Neural progenitor cell (in vitro differentiated cells): ENCODE measurements at places on chromosomes 1 and 21. TPM values are rescaled to one million over a fixed set of nuclear protein-coding genes. Genes with fewer than 3 reads are reported as not detected.

GRCh38 chr1:154746622-154747299 is 123.3 kb downstream of the KCNN3 start:
- DNase-seq: no peak
- no peak overlapping the region for H3K4me3 ChIP-seq
- H3K27me3 ChIP-seq: no peaks in the 10 kb centered on the region
- no peak overlapping the region for H3K27ac ChIP-seq
- H3K4me1 ChIP-seq: peaks cover 28% of the 10 kb centered on the region
- H3K36me3 ChIP-seq: no peaks in the 10 kb centered on the region

DNA sequence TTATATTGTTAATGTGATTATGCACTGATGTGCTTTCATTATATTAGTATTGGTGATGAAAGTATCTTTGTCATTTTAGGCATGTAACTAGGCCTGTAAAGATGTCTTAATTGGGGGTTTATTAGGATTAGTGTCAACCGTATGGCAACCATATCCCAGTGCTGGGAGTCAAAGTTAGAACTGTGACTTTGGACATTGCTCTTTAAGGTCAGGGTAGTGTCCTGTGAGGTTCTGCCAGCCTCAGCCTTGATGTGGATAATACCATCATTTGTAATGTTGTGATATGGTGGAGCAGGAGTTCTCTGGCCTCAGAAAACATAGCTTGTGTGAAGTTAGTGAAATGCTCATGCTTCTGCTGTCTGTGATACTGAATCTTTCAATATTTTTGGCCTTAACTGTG is 59.4 kb downstream of the LAMC1 start:
- peaks cover under 1% of the 10 kb centered on the region for H3K4me1 ChIP-seq
- no peak for DNase-seq
- no peaks in the 10 kb centered on the region for H3K27me3 ChIP-seq

DNA sequence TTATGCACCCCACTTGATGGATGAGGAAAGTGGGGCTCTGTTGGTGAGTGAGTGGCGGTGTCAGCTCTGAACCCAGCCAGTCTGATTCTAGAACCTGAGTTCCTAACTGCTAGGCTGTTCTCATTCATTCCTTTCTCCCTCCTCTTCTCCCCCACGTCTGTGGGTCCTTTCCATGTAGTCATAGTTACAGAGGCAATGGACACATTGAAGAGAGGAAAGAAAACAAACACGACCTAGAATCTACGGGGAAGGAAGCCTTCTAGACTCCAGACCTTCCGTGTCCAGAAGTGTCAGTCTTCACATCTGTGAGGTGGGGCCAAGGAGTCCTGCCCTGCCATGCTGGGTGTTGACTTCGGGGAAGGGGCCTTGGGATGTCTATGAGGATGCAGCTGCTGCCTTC is 115.8 kb upstream of the WNT4 start:
- no peak overlapping the region for H3K4me3 ChIP-seq
- H3K4me1 ChIP-seq: no peaks in the 10 kb centered on the region
- no peaks in the 10 kb centered on the region for H3K36me3 ChIP-seq
- H3K27ac ChIP-seq: no peak overlapping the region
- H3K27me3 ChIP-seq: peaks cover 98% of the 10 kb centered on the region
- DNase-seq: no peak

GRCh38 chr21:45973475-45974072 is 8.0 kb upstream of the COL6A1 start:
- no peaks in the 10 kb centered on the region for H3K36me3 ChIP-seq
- peaks cover 20% of the 10 kb centered on the region for H3K4me1 ChIP-seq
- DNase-seq: peak; percentile 85
- H3K4me3 ChIP-seq: peak overlapping the region; percentile 44
- no peak overlapping the region for H3K27ac ChIP-seq

- no peaks in the 10 kb centered on the region for H3K27me3 ChIP-seq
- H3K36me3 ChIP-seq: no peaks in the 10 kb centered on the region
- peak; percentile 92 for DNase-seq
- H3K4me1 ChIP-seq: peaks cover 4% of the 10 kb centered on the region
- no peak overlapping the region for H3K27ac ChIP-seq
Measured at GRCh38 chr1:156291226-156292061, 4.0 kb downstream of the GLMP start.

DNA sequence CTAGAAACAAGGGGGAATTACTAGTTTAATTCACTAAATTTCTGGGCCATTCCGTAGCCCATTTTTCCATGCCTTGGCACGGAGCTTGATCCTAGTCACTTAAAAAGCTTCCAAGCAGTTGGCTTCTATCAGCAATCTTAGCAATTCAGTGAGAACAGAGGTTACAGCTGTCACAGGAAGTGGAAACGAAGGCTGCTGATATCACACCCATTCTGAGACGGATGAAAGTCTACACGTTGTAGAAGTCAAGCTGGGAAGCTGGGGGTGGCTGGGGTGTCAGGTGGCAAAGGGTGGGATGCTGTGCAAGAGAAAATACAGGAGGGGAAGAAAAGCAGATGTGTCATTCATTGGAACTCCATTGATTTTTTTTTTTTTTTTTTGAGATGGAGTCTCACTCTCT is 11.8 kb upstream of the STMN1 start:
- H3K27me3 ChIP-seq: peaks cover 17% of the 10 kb centered on the region
- no peak overlapping the region for H3K27ac ChIP-seq
- no peak for DNase-seq
- peaks cover 6% of the 10 kb centered on the region for H3K4me1 ChIP-seq

GRCh38 chr1:147171399-147172167 is 687 bp downstream of the PRKAB2 start:
- DNase-seq: peak; percentile 41
- peaks cover 31% of the 10 kb centered on the region for H3K4me1 ChIP-seq
- no peaks in the 10 kb centered on the region for H3K27me3 ChIP-seq
- peak overlapping the region; percentile 91 for H3K4me3 ChIP-seq
- H3K36me3 ChIP-seq: no peaks in the 10 kb centered on the region
- H3K27ac ChIP-seq: peak overlapping the region; percentile 87

DNA sequence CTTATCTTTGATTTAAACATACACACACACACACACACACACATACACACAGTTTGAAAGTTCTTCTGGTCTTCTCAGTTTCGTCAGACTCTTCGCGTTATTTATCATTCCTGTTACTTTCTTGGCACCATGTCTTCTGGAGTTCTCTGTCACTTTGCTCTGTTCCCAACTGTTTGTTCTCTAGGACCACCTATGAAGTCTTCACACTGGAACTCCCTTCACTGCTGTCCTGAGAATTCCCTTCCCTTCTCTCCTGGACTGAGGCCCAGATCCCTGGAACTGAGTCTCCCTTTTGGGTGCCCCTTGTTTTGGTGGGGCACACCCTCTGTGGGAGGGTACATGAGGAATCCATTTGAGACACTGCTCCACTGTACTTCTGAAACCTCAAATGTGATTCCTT is 30.5 kb downstream of the ALG14 start:
- DNase-seq: peak; percentile 4
- no peak overlapping the region for H3K4me3 ChIP-seq
- H3K27me3 ChIP-seq: no peaks in the 10 kb centered on the region
- H3K4me1 ChIP-seq: peaks cover 7% of the 10 kb centered on the region
- H3K27ac ChIP-seq: no peak overlapping the region

- H3K27me3 ChIP-seq: no peaks in the 10 kb centered on the region
- no peaks in the 10 kb centered on the region for H3K4me1 ChIP-seq
- no peaks in the 10 kb centered on the region for H3K36me3 ChIP-seq
- no peak overlapping the region for H3K27ac ChIP-seq
Measured at GRCh38 chr1:194477908-194478307, 1291.5 kb upstream of the B3GALT2 start.

- DNase-seq: no peak
- no peak overlapping the region for H3K4me3 ChIP-seq
- H3K36me3 ChIP-seq: peaks cover 16% of the 10 kb centered on the region
- no peak overlapping the region for H3K27ac ChIP-seq
- H3K27me3 ChIP-seq: no peaks in the 10 kb centered on the region
- no peaks in the 10 kb centered on the region for H3K4me1 ChIP-seq
Measured at GRCh38 chr1:6858596-6858995, 73.3 kb downstream of the CAMTA1 start.

IL20 gene
- total RNA-seq: not detected in 2 replicates

MYBPHL gene
- total RNA-seq: not detected in 2 replicates

AMPD1 gene
- not detected in 2 replicates for total RNA-seq

REN gene
- not detected in 2 replicates for total RNA-seq

CLIC6 gene
- total RNA-seq: 0.12 and 0.15 TPM in 2 replicates
